ENCODE measurements at places on chromosomes 16 and 17. TPM values are rescaled to one million over a fixed set of nuclear protein-coding genes. Genes with fewer than 3 reads are reported as not detected.

DNA sequence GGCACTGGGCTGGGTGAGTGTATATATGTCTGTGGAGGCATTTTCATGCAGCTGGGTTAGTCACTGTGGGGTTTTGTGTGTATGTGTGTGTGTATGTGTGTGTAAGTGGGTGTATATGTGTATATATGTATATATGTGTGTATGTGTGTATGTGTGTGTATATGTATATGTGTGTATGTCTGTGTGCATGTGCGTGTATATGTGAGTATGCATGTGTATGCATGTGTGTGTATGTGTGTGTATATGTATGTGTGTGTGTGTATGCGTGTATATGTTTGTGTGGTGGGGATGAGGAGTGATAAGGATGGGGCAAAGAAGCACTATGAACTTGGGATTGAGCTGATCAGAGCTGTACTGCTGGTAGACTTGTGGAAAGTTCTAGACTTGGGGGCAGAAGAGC, 29.0 kb upstream of the PLLP start:
- DNase-seq: no peak

DNA sequence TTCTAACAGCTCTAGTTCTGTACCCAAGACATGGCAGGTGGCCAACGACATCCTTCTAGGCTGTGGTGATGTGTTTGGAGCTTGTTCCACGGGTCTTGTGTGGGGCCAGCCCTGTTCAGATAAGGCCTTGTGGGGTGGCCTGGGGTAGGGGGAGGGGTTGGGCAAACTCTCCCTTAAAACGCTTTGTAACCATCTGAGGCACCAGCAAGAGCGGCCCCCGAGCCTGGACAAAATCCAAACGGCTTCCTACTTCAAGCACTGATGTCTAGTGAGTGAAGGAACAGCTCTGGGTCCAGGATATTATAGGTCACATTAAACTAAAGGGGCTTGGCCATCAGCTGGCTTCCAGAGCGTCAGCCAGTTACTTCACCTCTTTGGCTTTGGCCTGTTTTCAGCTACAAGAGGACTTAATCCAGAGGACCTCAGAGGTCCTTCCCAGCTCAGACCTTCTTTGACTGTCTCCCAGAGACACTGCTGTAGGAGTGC, 11.9 kb downstream of the SERPINF1 start:
- no peak for DNase-seq

DNA sequence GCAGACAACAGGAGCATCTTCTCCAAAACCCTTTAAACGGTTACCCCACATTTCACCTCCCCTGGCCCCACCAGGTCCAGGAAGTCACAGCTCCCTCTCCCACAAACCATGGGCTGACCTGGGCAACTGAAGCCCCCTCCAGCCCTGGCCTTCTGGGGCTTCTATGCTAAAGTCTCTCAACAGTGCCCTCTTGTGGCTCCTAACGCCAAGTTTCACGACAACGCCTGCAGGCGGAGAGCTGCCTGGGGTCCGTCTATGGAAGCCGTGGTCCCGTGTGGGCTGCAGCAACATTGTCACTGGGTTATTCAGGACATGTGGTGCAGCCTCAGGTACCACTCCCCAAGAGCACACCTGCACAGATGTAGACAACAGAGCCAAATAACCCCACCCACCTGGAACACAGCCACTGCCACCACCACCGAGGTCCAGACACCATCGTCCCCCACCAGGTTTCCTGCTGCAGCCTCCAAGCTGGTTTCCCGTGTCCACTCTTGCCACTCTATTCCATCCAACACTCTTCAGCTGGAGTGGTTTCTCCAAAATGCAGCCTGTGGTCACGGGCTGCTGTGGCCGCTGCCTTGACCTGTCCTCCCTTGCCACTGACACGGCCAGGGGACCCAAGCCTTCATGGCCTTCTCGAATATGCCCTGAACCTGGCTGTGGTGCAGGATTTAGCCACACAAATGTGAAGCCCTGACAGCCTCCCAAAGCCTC, 19.1 kb downstream of the C16orf95 start:
- no peak for DNase-seq

DNA sequence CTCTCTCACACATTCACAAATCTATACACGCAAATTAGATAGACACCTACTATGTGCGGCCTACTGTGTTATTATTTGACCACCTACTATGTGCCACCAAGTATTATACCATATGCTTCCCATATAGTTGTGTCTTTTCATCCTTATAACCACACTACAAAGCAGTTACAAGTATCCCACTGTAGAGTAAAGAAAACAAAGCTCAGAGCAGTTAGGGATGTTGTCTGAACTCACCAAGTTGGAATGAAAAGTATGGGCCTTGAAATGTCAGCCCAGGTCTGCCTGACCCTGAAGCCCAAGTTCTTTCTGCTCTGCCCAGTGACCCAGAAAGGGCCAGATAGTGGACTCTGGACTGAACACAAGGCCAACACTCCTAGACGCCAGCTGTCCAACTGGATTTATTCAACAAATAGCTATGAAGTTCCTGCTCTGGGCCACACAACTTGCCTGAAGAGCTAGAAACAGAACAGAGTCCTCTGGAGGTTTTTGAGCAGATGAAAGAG, 8.5 kb downstream of the KRT37 start:
- DNase-seq: peak; percentile 48

DNA sequence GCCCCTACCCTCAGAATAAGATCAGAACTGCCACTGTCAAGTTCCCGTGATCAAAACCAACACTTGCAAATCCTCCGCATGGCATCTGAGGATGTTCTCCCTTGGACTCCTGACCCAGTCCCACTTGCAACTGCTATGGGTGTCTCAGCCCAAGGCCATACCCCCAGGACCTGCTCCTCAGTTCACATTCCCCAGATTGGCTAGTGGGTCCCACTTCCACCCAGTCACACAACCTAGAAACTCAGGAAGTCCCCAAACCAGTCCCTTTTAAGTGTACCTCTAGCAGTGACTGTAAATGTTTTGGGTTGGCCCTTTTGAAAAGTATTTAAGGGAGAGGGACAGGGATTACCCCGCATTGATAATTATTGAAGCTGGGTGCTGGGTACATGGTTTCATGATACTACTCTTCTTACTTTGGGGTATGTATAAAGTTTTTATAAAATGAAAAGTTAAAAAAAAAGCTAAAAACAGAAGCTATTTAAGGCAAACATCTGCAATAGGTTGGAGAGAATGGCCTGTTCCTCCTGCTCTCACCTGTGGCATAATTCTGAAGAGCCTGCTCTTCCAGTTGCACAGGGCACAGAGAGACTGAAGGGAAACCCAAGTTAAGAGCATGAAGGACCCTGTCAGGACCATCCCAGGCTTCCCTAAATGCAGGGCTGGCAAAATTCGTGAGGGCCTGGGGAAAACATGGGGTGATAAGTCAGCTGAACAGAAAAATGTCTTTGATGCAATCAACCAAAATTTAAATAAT, 42.5 kb downstream of the ERN1 start:
- DNase-seq: no peak

DNA sequence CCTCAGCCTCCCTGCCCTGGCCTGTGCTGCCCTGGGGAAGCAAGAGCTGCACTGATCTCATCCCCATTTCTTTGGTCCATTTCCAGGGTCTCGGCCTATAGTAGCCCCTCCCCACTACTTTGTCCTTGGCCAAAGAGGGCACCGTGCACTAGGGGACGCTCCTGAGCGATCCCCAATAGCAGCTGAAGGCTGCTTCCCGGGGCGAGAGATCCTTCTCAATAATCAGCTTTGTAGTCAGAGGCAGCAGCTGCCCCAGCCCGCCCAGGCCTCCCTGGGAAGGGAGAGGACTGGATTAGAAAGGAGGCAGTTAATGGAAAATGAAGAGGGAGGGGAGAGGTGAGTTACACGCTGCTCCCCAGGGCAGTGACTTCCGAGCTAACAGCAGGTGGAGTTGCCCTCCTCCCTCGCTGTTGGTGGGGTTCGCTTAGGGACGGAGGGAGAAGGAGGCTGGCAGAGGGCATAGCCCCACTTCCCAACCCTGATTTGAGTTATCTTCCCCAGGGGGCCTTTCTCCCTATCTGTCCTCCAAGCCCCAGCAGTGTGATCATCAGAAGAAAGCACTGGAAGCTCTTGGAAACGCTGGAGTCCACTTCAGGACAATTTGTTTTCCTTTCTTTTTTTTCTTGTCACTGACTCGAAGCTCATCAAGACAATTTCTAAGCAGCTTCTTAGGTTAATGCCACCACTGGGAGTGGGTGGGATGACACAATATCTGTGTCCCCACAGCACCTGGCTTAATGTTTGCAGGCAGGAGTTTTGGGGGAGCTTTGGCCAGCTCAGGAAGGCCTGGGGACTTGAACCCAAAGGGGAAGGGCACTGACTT, 2.6 kb downstream of the MXRA7 start:
- no peak for DNase-seq

GRCh38 chr17:6755281-6755680, 565 bp upstream of the XAF1 start:
- DNase-seq: no peak

DNA sequence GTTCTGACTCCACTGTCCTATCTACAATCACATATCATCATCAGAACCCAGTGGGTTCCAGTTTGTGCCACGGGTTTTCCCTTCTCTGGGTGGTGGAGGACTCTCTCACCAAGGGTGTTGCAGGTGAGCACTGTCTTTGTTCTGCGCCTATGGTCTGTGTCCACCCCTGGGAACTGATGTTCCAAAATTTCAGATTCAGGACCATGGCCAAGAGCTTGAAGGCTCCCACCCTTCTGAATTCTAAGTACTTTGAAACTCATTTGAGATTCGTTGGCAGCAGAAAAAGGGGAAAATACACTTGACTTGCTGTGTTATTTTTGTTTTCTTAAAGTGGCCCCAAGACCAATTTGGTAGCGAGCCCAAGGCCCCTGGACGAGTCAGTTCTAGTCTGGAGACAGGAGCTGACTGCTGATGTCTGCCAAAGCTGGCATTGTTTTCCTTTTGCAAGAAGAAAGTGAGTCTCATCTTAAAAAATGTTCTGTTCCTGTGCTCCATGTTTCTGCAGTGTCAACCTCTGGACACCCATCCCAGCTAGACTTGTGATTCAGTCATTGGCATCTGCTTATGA, 310.9 kb downstream of the HAPSTR1 start:
- DNase-seq: no peak

DNA sequence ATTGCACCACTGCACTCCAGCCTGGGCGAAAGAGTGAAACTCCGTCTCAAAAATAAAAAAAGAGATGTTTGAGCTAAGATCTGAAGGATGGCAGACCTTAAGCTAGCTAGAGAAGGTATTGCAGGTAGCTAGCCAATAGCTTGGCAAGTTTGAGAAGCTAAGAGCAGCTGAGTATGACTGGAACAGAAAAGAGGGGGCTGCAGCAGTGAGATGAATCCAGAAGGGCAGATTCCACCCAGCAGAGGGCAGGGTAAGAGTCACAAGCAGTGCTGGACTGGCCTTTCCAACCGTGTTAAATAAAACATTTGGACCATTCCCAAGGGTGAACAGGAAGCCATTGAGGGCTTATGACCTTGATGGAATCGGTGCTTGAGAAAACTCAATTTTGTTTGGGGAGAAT, 5.7 kb upstream of the PHAF1 start:
- DNase-seq: no peak

Gene STH
- not detected for total RNA-seq

Gene SOX8
- 1.3 TPM for total RNA-seq

Data from kidney epithelial cell (primary cell).